ENCODE measurements at places on chromosomes 16 and 17.

GRCh38 chr16:64916051-64916450, 205.8 kb downstream of the CDH11 start:
- DNase-seq: no peak

DNA sequence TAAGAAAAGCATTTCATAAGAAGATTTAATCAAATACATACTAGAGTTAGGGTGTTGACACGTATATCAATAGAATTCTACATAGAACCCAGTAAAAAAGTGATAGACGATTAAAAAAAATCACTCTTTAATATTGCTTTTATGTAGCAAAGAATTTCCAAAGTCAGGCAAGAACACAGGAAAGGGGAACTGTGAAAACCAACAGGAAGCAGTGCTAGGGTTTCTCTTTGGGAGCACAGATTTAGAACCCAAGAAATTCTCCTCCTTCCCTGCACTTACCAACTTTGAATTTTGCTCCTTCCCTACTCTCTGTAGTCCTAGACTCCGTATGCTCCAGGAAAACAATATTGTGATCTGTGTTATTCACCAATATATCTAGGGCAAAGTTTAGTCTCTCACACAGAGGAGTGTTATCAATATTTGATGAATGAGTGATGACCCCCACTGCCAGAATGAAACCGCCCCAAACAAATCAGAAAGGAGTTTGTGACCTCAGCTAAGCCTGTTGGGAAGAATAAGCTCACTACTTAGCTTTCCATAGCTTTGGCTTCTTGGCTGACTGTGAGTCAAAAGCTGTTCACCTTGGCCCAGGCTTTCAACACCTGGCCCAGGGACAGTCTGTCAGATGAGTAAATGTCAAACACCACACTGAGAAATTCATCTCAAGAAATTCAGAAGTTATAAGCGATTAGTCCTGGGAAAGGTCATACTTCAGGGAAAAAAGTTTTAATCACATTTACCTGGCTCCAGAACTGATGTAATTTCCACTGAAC, 8.6 kb downstream of the RFWD3 start:
- no peak for DNase-seq

DNA sequence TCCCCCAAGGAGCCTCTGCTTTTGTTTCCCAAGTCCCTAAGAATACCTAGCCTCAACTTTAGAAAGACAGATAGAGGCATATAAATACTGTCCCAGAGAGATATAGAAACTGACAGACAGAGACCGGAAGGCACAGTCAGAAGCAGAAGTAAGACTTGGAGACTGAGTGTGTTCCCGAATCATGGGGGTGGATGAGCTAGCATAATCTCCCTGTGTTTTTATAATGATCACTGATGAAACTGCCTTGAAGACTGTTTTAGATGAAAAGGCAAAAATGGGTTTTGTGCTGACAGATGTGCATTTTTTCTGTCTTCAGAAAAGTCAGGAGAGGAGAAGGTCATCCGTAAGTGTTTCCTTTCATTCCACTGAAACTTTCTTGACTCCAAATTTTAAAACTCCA, 8.3 kb upstream of the PSMD3 start:
- DNase-seq: no peak

- no peak for DNase-seq
Measured at GRCh38 chr16:51636920-51637769, 486.1 kb upstream of the SALL1 start.

DNA sequence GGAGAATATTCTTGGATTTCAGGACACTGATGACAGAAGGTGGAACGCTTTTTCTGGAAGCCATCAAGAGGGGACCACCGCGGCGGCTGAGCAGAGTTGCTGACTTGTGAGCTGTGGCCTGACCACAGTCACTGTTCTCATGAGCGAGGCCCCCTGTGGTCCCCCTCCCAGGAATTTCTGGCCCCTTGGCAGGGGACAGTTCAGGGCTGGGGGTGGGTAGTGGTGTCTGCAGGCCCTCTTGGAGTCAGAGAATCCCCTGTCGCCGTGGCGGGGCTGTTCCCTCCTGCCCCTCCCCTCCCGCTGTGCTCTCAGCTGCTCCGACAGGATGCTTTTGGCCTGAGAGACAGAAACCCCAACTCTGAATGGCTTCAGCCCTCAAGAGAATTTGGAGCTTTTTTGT, 292.0 kb downstream of the SEC14L1 start:
- DNase-seq: no peak

DNA sequence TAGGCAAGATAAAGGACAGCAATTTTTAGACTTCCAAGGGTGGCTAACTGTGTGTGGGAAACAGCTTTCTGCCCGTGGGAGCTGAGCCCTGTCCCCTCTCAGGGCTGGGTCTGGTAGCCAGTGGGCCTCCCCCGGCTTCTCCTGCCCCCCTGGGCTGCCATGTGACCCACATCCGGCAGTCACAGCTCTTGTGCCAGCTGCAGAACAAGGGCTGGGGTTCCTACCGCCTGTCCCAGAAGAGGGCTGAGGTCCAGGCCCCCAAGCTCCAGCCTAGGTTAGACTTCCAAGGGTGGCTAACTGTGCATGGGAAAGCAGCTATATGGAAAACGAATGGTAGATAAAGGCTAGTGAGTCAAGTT, 6.1 kb downstream of the GAST start:
- DNase-seq: no peak

DNA sequence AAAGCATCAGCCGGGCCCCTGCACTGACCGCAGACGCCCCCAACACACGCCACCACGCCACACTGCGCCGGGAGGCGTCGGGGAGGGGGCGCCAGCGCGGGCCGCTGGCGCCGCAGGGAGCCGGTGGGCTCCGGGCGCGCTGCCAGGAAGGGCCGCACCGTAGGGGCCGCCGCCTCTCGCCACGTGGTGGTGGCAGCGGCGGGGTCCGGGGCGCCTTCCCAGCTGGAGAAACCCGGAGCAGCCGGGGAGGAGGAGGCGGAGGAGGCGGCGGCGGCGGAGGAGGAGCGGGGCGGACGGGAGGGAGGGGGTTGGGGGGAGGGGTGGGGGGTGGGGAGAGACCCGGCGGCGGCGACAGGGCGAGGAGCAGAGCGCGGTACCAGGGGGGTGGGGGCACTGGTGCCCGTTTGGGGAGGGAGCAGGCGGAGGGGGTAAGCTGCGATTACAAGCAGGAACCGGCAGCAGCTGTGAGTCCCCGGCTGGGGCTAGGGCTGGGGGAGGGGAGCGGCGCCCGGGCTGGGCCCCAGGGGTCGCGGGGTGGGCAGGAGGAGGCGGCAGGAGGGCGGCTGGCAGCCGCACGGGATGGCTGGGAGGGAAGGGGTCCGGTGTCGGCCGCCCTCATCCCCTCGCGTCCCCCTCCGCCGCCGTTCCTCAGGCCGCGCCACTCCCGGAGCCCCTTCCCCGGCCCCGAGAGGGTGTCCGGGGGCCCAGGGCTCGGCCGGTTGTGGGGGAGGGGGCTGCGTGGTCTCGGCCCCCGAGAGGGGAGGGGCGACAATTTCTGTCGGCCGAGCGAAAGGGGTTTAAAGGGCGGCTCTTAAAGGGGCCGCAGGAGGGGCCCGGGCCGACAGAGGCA, at the start of gene TBKBP1:
Gene TBKBP1 (plus strand): TSS at position 431 of the 850 bp plus-strand sequence. CDS start 1,952 bp downstream, outside the sequence.
- no peak for DNase-seq

DNA sequence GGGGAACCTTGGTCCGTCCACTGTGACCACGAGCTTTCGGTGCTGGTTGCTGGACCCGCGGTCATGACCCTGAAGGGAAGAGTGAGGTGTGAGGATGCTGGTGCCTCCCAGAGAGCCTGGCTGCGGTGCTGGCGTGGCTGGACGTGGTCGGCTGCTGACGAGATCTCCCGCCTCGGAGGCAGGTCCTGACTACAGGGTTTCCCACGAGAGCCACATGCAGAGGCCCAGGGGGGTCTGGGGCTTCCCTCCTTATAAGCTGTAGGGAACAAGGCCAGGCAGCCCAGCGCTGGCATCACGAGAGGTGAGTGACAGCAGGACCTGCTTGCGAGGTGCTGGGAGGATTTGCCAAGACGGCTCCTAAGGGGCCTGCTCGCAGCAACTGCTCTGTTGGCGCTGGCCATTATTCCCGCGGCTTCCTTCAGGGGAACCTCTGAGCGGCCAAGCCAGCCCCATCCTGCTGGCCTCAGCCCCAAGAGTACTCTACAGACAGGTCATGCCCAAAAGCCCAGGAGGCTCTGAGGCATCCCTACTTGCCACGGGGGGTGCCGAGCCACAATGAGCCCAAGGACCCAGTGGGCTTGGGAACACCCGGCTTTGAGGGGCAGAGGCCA, 134.8 kb downstream of the FOXL1 start:
- no peak for DNase-seq

GRCh38 chr17:10135539-10136257, 62.7 kb downstream of the GAS7 start:
- DNase-seq: no peak

DNA sequence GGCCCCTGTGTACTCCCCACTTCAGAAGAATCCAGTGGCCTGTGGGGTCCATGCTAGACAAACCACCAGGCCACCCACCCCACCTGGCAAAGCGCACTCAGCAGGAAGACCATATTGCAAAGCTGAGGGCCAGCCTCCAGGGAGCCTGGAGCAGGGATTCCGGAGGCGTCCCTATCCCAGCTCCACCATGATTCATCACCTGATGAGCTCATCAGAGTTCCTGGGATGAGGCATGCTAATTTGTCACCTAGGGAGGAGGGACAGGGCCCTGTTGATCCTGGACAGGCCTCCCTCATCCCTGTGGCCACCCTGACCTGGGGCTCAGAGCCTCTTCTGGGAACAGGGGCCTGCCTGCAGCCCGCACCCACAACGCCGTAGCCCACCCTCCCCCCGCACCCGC, 131.6 kb upstream of the PLCG2 start:
- DNase-seq: no peak

GRCh38 chr17:4953451-4953961, 2.6 kb downstream of the ENO3 start:
- DNase-seq: no peak

DNA sequence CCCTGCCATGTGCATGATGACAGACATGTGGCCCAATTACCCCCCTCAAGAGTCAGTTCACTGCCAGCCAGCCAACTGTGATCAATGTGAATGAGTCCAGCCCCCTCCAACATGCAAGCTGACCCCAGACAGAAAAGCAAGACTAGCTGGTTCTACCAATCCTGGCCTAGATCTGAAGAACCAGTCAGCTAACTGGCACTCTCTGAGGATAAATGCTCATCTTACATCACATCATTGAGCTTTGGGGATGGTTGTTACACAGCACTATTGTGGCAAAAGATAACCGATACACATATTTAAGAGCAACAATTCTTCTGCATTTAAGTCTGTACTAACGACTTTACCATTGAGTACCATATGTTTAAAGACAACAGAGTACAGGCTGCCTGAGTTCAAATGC, 106.7 kb downstream of the TOX3 start:
- DNase-seq: no peak

DNA sequence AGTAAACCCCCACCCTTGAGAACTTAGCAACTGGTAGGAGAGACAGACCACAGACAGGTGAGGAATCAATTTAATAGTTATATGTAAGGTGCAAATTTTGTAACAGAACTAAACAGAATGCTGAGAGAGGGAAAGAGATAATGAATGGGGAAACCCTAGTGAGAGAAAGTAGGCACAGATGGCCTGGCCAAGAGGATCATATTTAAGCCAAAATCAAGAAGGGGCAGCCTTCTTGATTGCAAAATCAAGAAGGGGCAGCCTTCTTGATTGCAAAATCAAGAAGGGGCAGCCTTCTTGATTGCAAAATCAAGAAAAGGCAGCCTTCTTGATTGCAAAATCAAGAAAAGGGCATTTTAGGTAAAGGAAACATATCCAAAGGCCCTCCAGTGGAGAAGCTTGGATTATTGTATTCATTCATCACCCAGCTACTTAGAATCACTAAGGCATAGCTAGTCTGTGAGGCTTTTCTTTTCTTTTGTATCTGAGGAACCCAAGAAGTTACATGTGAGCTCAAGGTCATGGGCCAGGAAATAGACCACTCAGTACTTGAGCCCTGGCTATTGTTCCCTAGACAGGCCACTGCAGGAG, 190.6 kb downstream of the CYLD start:
- DNase-seq: no peak

- DNase-seq: no peak
Measured at GRCh38 chr16:57083485-57084126, 8.8 kb upstream of the CPNE2 start.

- no peak for DNase-seq
Measured at GRCh38 chr16:85929259-85929721, 30.3 kb downstream of the IRF8 start.

DNA sequence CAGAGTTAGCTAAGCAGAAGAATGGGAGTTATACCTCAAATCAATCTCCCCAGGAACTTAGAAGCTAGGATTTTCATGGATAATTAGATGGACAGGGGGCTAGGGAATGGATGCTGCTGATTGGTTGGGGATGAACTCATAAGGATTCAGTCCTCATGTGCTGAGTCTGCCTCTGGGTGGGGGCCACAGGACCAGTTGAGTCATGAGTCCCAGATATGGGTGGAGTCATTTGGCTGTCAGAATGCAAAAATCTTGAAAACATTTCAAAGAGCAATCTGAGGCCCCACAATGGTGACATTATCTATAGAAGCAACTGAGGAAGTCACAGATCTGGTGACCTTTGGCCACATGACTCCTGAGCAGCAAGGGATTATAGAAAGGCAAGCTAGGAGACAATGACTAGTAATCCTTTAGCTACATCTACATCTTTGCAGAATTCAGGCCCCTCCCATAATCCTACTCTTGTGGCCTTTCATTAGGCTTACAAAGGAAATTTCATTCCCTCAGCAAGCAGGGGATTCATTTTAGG, 82.6 kb upstream of the CCL2 start:
- DNase-seq: no peak

DNA sequence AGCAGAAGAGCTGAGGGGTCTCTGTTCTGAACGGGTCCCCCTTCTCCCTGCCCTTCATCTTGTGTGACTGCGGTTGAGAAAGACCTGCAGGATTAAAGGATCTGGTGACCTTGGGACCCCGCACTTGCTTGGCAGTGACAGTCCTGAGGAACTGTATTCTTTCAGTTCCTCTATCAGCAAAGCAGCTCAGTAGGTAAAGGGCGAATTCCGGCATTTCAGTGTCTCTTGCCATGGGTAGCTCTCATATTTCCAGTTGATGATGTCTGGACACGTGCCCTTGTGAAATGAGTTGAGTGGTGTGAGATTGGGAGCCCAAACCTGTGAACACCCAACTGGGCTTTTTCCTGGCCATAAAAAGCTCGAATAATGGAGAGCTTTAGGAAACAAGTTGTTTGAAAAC, 135.7 kb downstream of the PRKCA start:
- DNase-seq: no peak

DNA sequence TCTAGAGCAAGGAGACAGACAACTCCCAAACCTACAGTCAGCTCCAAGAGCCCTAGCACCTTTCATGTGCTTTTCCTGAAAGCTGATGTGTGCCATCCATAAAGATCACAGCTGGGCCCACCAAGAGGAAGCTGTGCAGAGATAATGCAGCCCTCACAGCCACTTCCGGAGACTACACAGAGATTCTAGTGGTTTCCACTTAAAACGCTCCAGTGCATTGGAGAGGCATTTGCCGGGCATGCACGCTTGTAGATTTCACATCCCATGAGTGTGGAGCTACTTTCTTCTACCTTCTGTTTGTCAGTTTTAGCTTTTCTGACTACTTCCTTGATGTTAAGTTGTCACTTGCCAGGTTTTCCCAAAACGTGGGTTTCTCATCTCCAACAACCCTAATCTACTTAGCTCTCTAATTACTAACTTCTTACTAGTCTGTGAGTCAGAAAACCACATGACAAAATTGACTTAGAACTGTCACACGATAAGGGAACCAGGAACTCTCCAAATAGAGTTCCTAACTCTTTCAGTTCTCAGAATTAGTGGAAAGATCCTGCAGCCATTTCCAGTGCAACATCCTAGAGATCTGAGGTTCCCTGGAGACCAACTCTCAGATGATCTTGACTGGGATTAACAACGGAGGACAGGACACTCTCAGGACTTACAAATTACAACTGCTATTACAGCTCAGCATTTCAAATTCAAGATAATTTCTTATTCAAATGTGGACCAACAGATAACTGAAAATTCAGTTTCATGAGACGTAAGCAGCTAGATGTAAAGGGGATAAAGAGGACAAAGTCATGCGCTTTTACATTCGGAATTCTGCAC, 28.6 kb downstream of the PMP22 start:
- DNase-seq: no peak

Data from stimulated activated CD8-positive, alpha-beta memory T cell treated with anti-CD3 and anti-CD28 coated beads, Interleukin-2, amount 100 ng/mL, for 1 hour (primary cell).